Ovary (tissue), 10 donors: ENCODE measurements at places on chromosomes 4 and X.

DNA sequence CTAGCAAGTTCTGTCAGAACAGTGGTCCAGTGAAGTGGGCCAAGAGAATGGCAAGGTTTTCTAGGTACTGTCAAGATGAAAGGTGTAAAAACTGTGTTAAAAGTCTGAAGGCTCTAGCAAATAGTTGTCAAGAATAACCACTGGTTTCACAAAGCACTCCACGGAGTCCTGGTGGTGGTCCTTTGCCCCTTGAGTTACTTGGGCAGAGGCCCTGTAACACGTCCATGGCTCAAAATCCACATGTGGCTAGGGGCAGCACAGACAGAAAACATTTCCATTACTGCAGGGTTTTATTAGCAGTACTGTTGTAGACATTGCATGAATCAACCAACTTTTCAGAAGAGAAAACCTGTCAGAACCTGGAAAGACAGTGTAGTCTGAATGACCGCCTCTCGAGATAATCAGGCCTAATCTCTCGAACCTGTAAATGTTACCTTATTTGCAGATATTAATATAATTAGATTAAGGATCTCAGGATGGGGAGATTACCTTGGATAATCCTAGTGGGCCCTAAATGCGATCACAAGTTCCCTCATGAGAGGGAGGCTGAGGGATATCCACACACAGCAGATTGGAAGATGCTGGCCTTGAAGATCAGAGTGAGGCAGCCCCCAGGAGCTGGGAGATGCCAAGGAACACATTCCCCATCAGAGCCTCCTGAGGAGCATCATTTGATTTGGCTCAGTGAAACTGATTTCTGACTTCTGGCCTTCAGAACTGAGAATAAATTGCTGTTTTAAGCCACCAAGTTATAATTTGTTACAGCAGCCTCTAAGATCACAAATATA is 34.7 kb downstream of the ERVMER34-1 start:
- DNase-seq = no peak

DNA sequence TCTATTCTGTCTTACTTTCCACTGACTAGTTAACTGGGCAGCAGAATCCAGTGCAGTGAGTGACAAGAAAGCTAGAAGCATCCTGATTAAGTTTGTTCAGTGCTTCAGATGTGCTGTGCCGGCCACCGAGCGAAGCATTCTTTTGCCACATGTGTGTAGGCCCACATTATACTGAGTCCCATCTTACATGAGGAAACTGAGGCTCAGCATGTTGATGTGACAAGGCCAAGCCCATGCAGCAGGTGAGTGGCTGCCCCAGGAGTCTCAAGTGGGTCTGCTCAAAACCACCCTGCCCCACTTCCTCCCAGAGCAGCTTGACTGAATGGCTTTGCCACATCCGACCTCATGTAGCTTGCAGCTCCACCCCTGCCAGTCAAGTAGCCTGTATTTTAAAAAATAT is 50.5 kb downstream of the RHOH start:
- no peak for DNase-seq

DNA sequence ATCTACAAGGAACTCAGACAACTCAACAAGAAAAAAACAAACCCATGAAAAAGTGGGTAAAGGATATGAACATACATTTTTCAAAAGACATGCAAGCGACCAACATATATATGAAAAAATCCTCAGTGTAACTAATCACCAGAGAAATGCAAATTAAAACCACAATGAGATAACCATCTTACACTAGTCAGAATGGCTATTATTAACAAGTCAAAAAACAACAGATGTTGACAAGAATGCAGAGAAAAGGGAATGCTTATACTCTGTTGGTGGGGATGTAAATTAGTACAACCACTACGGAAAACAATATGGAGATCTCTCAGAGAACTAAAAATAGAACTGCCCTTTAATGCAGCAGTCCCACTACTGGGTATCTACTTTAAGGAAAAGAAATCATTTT is 12.1 kb downstream of the NIPAL1 start:
- no peak for DNase-seq

GRCh38 chr4:77777135-77777807 is 41.9 kb downstream of the CNOT6L start:
- DNase-seq = no peak

DNA sequence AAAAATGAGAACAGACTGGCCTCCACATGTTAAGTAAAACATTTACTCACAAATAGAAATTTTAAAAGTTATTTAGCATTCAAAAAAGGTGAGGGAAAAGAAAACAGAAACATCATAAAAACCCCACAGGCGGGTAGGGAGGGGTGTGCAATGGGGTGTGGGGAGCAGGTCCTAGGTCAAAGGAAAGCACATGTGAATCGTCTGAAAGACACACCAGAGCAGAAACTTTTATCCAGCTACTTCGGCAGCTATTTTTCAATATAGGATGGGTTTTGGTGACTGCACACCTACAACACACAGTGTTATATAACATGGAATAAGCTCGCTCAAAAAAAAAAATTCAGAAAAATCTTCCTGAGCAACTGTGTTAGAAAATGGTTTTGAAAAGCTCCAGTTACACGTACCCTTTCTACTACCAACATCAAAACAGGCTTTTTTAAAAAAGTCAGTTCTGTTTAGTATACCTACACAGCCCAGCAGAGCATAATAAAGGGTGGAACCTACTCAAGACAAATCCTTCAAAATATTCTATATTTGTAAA is 1.6 kb downstream of the OTUD4 start:
- no peak for DNase-seq

GRCh38 chr4:152990471-152991131 is 54.5 kb downstream of the FHDC1 start:
- DNase-seq = no peak

DNA sequence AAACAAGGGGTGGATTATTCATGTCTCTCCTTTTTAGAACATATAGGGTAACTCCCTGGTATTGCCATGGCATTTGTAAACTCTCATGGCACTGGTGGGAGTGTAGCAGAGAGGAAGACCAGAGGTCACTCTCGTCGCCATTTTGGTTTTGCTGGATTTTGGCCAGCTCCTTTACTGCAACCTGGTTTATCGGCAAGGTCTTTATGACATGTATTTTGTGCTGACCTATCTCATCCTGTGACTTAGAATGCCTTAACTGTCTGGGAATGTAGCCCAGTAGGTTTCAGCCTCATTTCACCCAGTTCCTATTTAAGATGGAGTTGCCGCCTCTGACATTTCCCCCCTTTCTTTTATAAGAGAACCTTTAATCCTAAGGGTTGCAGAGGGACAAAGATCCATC is 45.8 kb downstream of the MGST2 start:
- DNase-seq = no peak

GRCh38 chrX:46819136-46819535 is 17.7 kb upstream of the RP2 start:
- no peak for DNase-seq

GRCh38 chrX:130211415-130212186 is 39.8 kb downstream of the RAB33A start:
- DNase-seq = no peak

DNA sequence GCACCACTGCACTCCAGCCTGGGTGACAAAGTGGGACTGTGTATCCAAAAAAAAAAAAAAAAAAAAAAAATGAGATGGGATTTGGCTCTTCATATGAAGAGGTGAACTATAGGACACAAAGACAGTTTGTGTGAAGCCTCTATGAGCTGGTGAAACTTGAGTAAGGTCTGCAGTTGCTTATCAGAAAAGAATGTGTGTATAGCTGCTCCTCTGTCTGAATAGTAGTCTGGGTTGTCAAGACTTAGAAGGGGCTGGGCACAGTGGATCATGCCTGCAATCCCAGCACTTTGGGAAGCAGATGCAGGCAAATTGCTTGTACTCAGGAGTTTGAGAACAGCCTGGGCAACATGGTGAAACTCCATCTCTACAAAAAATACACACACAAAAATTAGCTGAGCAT is 82.8 kb downstream of the ARSF start:
- DNase-seq = no peak

DNA sequence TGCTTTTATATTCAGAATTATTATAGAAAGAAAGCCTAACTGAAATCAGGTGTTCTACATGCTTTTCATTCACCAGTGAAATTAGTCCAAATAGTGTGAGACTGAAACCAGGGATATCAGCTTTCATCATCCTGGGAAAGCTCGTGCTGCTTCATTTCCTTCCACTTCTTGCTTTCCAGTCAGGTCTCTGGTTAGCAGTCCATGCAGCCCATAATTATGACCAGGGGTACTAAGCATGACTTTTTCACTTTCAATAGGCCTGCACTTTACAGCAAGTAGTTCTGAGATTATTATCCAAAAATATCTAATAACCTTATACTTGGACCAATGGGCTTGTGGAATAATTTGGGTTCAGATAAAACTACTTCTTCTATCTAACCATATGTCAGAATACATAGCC is 673.2 kb upstream of the MAGEB2 start:
- DNase-seq = no peak

GRCh38 chrX:254630-255215 is 26.5 kb upstream of the PLCXD1 start:
- DNase-seq = no peak

GRCh38 chrX:47182106-47182700 is 11.4 kb upstream of the UBA1 start:
- no peak for DNase-seq
